ENCODE measurements at places on chromosomes 2 and 18. TPM values are rescaled to one million over a fixed set of nuclear protein-coding genes. Genes with fewer than 3 reads are reported as not detected.

- no peak for DNase-seq
Observed at GRCh38 chr2:819121-819520, 131.5 kb upstream of the SNTG2 start.

DNA sequence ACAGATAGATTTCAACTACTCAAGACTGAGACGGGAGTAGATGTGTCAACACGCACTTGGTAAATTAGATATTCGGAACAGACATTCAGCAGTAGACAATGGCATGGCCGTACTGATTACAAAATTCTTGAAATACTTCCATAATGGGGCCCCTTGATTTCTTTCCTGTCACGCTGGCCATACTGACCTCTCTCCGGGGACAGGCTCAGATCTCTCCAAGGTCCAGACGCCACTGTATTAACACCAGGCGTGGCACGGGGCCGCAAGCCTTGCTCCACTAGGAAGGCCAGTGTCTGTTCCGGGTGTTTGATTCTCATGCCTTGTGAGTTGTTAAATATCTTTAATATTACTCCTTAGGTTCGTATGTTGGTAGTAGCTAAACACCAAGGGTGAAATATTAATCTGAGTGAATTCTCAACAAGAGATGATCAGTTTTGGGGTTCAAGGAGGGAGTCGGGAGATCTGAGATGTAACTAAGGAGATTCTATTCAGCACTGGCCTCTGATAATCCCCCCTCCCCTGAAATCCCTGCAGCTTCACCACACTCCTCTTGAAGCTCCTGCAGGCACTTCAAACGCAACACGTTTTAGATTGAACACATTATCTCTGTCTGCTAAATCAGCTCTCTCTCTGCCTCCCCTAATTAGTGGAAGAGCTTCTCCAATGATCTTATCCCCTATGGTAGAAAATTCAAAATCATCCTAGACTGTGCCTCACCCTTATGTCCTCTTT, 2.2 kb upstream of the EHD3 start:
- no peak for DNase-seq

The ATP6V1C2 gene
- 0.61 TPM for total RNA-seq

The RPE gene
- 94.9 TPM for total RNA-seq

The KIF3C gene
- total RNA-seq, result 3.6 TPM
